ENCODE measurements at places on chromosomes 4 and X.

GRCh38 chrX:3450881-3451570 is 104.6 kb upstream of the MXRA5 start:
- DNase-seq, result no peak

DNA sequence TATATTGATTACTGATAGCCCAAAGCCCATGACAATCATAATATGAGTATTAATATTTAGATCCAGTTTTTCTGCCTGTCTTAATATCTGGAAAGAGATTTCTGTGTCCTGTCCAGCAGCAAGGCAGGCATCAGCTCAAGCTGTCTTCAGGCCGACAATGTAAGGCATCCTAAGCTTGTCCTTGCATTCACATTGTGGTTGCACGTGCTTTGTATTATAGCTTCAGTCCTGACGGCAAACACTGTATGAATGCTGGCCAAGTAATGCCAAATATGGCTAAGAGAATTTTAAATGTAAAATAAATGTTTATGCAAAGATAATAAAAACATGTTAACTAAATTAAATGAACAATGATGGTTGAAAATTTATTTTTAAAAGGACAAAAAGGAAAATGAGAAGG is 255.7 kb upstream of the RPS6KA3 start:
- DNase-seq, result no peak

- no peak for DNase-seq
These were observed 43.1 kb downstream of the HPGD start for GRCh38 chr4:174479140-174479539.

DNA sequence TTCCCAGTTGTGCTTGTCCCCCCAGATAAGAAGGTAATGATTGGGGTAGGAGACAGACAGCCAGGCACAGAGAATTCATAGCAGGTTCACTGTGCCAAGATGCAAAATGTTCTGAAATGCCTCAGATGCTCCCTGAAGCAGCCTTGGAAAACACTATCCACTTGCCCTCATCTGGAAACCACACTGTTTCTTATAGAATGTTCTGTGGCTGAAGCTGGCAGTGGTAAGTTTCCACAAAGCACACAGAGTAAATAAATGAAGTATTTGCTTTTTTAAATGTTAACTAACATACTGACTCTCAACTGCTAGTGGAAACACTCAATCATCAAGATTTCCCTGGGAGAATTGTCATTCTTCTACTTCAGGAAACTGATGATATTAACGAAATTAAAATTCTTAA is 311.4 kb downstream of the PRDM5 start:
- DNase-seq, result no peak

DNA sequence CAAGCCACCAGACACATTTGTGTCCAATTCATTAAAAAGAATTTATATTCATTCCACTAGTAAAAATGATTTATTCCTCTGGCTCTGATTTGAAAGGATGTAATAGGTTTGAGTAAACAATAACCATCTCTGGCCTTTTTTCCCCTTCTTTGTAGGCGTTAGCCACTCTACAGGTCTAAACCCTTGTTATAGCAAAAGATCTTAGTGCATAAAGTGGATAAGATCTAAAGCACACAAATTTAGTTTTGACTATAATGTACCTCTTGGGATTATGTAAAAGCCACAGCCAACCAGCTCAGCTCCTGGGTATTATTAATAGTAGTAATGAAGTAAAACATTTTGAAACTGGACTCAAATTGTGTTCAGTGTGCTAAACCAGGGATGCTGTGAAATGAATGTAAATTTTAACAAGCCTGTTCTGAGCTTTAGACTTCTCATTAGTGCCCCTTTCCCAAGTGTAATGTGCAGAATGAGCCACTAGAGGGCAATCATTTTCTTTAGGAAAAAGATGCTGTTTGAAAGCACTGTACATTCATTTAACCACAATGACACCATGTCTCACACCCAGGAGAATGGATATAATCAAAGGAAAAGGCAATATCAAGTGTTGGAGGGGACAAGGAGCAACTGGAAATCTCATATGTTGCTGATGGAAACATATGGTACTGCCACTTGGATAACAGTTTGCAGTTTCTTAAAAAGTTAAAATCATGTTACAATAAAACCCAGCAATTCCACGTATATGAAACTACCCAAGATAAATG is 69.7 kb downstream of the KLHL8 start:
- peak; percentile 21 for DNase-seq

DNA sequence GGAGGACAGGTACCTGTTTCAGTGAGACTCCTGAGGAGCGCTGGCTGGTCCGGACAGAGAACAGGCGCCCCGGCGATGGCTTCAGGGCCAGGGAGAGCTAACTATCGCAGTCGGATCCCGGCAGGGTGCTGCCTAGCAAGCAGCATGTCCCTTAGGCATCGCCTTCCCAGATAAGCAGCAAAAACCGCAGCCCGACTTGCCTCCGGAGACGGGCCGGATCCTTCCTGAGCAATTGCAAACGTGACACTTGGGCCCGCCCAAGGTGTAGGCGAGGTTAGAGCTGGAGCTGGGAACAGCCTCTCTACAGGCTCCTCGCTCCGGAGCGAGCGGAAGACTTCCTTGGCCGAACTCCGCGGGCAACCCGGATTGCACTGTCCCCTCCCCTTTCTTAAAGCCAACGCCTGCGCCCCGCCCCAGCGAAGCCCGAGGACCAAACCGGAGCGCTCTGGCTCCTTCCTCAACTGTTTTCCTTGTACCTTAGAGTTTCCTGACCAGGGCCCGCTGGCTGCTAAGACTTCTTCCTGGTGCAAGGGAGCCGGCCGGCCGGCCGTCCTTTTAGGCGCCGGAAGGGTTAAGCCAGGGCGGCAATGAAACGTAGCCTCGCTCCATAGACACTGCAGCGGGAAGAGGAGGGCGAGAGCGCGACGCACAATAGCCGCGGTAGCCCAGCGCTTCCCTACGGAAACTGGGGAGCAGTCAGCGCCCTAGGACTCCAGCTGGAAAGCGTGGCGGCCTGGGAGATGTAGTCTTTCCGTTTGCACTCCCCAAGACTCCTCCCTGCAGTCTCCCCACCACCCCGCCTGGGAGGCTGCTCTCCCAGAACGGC is at the start of gene OPHN1:
Gene OPHN1 (minus strand): TSS at position 341 of the 826 bp plus-strand sequence. CDS start 475 bp downstream, outside the sequence.
- no peak for DNase-seq

DNA sequence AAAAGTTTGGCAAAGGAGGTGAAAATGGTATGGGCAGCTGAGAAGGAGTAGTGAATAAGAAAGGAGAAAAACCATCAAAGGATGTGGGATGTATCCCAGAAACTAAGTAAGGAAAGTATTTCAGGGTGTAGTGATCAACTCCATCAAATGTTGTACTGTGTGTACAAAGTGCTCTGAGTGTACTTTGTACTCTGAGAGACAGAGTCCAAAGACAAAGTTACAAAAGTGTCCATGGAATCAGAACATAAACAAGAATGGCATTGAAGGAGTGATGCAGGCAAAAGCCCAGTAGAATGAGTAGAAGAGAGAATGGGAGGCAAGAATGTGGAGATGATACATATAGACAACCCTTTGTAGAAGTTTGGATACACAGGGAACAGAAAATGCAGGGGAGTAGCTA is 12.3 kb upstream of the PGRMC1 start:
- no peak for DNase-seq

- no peak for DNase-seq
These were observed 28.3 kb downstream of the PRDM8 start for GRCh38 chr4:80225595-80225994.

DNA sequence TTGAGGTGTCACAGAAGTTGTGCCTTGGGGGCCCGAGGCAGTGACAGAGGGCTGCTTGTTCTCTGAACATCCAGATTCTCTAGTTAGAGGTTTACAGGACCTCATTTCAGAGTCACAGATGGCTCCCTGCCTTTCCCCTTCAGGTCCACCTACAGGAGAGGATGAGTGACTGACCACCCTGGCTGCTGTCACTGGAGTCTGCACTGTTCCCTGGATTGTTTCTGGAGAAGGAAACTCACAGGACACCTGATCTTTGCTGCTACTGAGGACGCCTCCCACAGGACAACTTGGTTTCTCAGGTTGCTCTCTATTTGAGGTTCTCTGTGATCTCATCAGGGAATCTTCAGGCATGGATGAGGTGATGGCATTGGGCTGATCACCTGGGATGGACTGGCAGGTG is 58.3 kb downstream of the GPRIN3 start:
- no peak for DNase-seq

- DNase-seq, result no peak
These were observed 214.3 kb downstream of the LDB2 start for GRCh38 chr4:16684097-16684496.

GRCh38 chrX:115563633-115564162 is 2.7 kb downstream of the PLS3 start:
- DNase-seq, result no peak

- no peak for DNase-seq
These were observed 79.5 kb upstream of the IRF2 start for GRCh38 chr4:184553891-184554290.

DNA sequence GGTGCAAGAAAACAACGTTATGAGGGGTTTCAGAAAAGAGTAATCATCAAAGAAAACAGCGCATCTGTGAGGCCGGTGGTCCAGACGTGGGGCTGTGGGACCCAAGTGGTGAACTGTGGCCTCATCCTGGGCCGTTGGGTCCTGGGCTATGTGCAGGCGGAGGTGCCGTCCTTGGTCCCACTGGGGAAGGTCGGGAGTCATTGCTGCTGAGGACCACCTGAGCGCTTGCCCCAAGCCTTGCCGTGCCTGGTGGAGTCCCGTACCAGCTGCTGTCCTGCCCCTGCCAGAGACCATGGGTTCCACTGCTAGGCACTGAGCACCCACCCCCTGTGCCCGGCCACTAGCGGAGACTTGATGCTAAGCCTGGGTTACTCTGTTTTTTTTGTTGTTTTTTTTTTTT is 25.5 kb upstream of the UVSSA start:
- DNase-seq, result no peak

- DNase-seq, result no peak
These were observed 839 bp downstream of the STK26 start for GRCh38 chrX:132023896-132024386.
